ENCODE measurements at places on chromosomes 16 and 17.
A peak's percentile ranks its signal among the peaks of the same experiment; 100 is the strongest.

DNA sequence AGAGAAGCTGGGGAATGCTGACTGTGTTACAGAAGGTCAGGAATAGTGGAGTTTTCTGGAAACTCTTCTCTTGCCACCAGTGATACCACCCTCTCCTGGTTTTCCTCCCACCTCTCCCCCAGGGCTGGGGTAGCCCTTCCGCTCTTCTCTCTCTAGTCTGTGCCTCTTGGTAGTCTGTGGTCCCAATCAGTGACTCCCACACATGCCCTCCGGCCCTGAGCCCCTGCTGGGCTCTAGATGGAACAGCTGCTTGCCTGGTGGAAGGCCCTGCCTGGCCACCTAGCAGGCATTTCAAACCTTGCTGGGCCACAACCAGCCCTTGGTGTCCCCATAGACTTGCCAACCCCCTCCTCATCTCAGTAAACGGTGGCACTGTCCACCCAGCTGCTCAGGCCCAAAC, 15.2 kb upstream of the MTSS2 start:
- no peak for DNase-seq

DNA sequence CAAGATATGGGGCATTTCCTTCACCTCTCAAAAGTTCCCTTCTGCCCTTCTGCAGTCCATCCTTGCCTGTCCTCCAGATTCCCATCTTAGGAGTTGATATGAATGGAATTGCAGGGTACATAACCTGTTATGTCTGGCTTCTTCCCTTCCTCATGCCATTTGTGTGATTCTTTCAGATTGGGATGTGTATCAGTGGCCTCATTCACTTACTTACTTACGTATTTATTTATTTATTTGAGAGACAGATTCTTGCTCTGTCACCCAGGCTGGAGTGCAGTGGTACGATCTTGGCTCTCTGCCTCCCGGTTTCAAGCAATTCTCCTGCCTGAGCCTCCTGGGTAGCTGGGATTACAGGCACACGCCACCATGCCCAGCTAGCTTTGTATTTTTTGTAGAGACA, 6.2 kb upstream of the TMEM94 start:
- no peak for DNase-seq

DNA sequence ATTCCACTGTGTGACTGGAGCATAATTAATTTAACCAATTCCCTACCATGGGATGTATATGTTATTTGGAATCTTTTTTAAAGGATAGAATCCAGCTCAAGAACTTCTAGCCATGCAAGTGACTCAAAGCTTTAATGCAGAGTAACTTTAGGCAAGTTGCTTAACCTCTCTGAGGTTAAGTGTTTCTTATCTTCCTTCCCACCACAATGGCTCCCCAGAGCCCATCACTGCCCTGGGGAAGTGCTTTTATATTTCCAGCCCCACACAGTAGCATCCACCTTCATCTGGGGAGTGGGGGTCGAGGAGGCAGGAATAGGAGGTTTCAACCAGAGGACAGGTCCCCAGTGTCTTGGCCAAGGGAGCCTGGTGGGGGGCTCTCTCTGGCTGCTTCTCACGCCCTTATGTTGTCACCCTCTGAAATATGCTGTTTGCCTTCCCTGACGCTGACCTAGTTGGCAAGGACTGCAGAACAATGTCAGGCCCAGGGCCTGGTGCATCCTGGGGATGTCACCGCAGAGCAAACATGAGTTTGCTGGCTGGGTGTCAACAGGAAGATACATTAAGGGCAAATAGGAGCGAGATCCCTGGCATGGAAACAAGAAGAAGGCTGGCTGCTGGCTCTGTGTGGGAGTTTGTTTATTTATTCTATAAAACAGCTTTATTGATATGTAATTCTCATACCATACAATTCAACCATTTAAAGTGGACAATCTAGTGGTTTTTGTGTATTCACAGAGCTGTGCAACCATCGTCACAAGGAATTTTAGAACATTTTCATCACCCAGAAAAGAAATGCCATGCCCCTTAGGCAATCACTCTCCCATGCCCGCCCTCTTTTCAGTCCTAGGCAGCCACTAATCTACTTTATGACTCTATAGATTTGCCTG, 46.6 kb upstream of the WSB1 start:
- peak; percentile 89 for DNase-seq

GRCh38 chr16:85234310-85235204, 122.3 kb upstream of the CIBAR2 start:
- DNase-seq, result no peak

GRCh38 chr17:27985306-27985705, 57.2 kb upstream of the NLK start:
- DNase-seq, result no peak

DNA sequence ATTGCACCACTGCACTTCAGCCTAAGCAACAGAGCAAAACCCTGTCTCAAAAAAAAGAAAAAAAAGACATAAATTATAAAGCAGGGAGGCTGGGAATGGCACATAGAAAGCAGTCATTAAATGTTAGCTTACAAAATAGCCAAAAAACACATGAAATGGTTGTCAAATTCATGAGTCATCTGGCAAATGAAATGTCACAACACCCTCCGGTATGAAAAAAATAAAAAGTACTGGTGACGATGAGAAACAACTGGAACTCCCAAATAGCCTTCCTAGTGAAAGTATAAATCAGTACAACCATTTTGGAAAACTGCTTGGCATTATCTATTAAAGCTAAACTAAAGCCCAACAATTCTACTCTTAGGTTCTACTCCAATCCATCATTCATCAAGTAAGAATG, 3.5 kb upstream of the KATNB1 start:
- DNase-seq, result no peak

GRCh38 chr16:56513972-56514371, 5.9 kb downstream of the BBS2 start:
- DNase-seq, result peak; percentile 35

DNA sequence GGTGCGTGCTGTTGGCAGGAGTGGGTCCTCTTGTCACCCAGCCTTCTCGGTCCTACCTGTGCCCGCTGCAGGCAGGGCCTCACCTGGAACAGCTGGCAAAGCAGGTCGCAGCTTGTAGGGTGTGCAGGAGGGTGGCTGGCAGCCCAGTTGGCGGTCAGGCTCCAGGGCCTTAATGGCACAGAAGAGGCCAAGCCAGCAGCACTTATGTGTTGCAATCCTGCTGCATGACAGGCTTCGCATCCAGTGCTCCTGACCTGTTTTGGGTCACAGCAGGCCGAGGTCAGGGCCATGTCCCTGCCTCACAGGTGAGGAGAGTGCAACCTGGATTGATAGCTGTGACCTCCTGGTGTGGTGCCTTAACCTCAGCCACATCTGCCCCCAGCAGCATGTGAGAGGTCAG, 31.9 kb downstream of the ZC3H18 start:
- DNase-seq, result no peak

Measured in pulmonary artery endothelial cell (primary cell).